ENCODE measurements at places on chromosomes 16 and 17.

GRCh38 chr16:56871172-56871593 lies 6.2 kb downstream of the SLC12A3 start:
- DNase-seq, result no peak

- DNase-seq, result peak; percentile 43
Measured at GRCh38 chr16:46972429-46973206, 856 bp downstream of the DNAJA2 start.

- DNase-seq, result no peak
Measured at GRCh38 chr17:6669479-6670212, 18.1 kb downstream of the C17orf100 start.

DNA sequence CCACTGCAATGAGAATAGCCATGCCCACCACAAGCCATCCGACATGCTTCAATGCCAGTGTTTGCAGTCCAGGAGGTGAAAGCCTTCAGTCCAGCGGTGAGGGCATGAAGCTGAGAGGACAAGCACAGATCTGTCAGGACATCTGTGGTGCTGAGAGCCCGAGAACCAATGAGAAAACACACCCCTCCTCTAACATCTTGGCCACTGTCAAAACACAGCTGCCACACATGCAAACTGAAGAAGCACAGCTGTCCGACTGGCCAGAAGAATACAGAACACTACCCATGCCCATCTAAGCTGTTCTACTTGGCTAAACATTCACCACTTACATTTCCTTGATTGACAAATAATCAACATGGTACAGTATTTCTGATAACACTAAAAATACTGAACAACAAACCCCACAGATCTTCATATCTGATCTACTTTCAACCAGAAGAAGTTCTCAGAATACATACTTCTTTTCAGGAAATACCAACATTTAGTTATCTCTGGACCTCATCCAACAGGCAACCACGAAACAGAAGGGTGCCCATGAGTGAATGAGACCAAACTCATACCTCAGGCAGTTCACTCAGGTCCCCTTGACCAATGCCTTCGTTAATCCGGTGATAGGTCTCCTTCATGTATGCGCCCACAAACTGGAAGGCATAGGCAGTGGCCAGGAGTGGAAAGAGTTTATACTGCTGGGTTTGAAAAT lies 10.2 kb upstream of the FBF1 start:
- no peak for DNase-seq

GRCh38 chr17:37191219-37191618 lies 184.6 kb upstream of the C17orf78 start:
- DNase-seq, result no peak

GRCh38 chr17:8152112-8152775 lies at the start of gene PER1:
PER1 (minus strand) TSS chr17:8152404; CDS start chr17:8150706, 1,698 bp downstream.
- peak; percentile 23 for DNase-seq

DNA sequence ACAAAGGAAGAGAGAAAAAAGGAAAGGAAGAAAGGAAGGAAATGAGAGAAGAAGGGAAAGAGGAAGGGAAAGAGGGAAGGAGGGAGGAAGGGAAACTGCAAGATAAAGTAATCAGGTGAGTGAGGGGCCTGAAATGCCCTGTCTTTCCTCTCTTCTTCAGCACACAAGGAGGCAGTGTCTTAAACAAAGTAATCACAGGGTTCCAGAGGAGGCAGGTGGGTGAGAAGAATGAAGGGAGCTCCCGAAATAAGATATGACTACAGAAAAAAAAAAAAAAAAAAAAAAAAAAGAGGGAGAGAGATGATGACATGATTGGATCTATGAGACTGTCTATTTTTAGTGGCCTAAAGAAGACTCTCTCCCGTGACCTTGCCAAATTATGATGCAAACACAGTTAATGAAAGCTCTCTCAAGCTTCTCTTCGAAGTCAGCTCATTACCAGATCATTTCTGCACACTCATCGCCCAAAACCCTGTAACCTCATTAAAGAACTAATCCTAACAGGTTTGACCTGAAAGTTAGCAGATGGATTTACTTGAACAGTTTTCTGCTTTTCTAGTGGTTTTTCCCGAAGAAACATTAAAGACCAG lies 53.6 kb downstream of the CDH11 start:
- no peak for DNase-seq

DNA sequence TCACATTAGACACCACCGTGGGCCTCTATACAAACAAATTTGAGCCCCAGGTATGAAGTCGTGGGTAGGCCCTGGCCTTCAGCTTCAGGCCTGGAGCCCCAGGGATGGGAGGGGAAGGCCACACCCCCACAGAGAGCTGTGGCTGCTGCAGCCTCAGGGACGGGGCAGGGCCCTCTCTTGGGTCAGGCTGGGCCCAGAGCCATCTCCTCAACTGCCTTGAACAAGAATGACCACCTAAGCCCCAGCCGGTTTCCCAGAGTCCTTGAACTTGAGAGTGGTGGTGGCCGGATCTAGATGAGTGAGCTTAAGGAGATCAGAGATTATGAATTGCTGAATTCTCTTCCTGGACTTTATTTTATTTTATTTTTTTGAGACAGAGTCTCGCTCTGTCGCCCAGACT lies 18.6 kb downstream of the SCNN1B start:
- DNase-seq, result no peak

- no peak for DNase-seq
Measured at GRCh38 chr17:66920950-66921349, 43.6 kb upstream of the CACNG4 start.

DNA sequence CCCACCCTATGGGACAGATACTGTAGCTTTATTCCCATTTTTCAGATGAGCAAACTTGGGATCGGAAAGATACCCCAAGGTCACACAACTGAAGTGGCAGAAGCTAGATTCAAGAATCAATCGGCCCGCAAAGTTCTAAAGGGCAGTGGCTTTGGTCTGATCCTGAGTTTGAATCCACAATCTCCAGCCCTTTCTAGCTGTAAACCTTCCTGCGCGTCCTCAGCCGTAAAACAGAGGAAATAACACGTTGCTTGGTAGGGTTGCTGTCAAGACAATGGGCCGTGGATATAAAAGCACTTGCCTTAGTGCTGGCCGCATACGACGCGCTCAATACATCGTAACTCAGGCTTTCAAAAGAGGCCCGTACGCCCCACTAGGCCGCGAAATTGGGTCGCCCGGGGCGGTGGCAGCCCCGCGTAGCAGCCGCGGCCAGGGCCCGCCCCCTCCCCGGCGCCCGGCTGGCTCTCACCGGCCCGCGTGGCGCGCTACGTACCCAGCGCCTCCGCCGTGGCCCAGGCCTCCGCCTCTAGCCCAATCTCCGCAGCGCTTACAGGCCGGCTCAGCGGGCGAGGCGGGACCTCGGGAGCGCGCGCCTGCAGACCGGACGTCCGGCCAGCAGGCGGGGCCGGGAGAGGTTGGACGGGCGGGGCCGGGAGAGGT lies at the start of gene DCAKD:
Gene DCAKD (minus strand): TSS at position 573 of the 660 bp plus-strand sequence. CDS start 16,747 bp downstream, outside the sequence.
- DNase-seq, result peak; percentile 81

- no peak for DNase-seq
Measured at GRCh38 chr17:14144508-14144907, 75.2 kb downstream of the COX10 start.

DNA sequence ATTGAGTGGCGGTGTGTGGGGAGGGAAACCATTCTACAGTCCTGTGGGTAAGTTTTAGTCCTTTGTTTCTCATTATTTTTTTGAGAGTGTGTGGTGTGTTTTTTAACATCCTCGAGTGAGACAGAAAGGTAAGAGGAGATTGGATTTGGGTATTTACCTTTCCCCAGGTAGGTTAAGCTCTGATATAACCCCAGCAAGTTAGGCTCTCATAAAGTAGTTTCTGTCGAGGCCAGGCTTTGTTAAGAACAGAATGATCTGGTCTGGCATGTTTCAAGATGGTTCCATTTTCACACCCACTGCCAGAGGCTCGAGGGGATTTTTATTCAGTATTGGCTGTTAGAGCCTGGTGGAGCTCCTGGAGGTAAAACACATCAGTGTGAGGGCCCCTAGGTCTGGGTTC lies 62.9 kb downstream of the BCAS3 start:
- no peak for DNase-seq

GRCh38 chr17:8825802-8826201 lies 26.6 kb upstream of the MFSD6L start:
- no peak for DNase-seq

GRCh38 chr16:85952197-85952596 lies 53.2 kb downstream of the IRF8 start:
- DNase-seq, result no peak

GRCh38 chr17:59505610-59506276 lies 59.7 kb upstream of the DHX40 start:
- no peak for DNase-seq

DNA sequence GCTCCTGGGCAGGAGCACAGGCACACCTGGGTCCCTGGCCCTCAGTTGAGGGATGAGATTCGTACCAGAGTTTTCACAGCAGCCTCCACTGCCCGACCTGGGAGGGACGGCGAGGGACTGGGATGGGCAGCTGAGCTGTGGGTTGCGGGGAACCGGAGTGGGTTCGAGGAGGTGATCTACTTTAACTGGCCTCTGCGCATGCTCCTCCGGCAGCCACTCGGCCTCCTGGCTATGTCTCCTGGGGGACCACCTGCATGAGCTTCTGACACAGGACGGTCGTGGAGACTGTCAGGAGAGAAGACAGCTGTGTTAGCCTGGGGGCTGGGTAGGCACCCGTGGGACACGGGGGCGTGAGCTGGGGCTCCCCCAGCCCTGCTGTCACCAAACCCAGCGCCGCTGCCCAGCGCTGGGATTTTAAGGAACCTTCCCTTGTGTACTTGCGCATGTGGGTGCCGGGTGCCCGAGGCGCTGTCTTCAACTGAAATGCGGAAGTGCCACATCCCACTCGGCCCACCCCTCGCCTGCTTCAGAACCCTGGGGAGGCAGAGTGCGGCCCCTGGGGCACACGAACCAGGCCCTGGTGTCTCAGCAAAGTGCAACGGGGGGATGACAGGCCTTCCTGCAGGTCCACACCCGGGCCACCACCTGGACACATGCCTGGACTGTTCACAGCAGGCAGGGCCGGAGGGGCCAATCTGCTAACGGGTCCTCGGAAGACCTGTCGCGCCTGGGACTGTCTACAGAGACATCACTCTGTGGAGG lies 36.4 kb downstream of the SLC7A5 start:
- no peak for DNase-seq

GRCh38 chr17:4898927-4899326 lies 409 bp upstream of the C17orf107 start:
- DNase-seq, result no peak

- DNase-seq, result no peak
Measured at GRCh38 chr17:61409301-61410112, 9.9 kb downstream of the TBX2 start.

GRCh38 chr17:36048066-36048465 lies 16.0 kb upstream of the CCL18 start:
- no peak for DNase-seq

DNA sequence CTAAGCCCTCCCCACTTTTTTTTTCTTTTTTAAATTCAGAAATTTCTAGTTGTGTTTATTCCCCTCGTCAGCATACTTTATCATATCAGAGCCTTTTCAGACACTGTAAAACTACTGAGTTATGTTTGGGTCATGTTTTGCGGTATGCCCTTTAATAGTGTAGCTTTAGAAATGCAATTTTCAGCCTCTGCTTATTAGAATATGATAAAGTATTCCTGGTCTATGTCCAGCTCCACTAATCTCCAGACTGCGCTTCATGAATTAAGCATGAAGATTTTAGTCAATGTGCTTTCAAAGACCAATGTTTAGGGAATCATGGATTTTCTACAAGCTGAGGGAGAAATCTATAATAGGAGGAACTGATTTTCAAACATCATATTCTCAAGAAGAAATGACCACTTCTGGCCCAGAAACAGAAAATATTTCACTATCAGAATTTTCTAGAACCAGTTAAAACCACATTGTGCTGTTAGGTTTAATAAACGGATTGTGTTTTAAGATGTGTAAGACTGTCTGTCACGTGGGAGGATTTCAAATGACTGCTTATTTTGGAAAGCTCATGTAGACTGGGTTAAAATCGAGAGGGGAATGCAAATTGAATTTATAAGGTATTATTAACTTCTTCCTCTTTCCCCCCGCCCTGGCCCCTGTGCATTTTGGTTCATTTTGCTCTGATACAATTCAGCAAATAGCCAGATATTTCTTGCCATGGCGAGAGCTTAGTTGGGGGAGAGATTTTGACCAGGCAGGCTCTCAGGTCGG lies 498.5 kb downstream of the WWOX start:
- DNase-seq, result no peak

DNA sequence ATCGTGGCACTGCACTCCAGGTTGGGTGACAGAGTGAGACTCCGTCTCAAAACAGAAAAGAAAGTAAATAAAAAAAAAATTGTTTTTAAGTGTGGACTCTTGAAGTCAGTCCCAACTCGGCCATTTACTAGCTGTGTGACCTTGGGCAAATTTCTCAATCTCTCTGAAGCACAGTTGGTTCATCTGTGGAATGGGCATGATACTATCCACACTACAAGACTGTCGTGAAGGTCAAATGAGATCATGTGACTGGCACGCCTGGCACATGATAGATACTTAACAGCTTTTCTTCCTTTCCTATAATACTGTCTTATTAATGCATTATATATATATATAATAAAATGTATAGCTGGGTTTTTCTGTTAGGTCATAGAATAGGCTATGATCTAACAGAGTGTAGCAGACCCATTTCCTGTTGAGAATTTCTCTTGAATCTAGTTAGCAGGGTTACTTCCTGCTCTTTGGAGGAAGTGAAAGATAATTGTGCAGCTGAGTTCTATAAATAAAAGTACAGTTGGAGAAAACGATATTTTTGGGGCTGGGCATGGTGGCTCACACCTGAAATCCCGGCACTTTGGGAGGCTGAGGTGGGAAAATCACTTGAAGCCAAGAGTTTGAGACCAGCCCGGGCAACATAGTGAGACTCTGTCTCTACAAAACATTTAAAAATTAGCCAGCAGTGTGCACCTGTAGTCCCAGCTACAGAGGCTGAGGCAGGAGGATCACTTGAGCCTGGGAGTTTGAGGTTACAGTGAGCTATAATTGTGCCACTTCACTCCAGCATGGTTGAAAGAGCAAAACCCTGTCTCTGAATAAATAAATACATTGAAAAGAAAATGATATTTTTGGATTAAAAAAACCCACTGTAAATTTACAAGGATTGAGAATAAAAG lies 7.3 kb downstream of the MILR1 start:
- DNase-seq, result peak; percentile 75

DNA sequence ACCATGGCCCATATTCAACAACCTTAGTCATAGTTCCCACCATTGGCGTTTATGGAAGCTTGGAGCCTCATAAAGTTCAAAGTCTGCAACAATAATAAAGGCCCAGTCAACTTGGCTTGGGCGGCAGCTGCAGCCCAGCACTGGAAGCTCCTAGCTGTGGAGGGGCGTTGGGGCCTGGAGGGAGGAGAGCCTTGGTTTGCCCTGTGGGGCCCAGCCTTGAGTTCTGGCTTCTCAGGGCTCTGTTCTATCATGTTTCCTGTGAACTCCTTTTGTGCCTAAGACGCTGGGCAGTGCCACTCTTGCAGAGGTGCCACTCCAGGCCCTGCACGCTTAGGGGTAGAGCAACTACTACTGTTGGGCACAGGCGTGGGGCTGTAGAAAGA lies 927 bp upstream of the ENGASE start:
- DNase-seq, result no peak

All from bone marrow (tissue), 2 donors.